Eye (tissue), 1 donor: ENCODE measurements at places on chromosomes 5 and 9.

DNA sequence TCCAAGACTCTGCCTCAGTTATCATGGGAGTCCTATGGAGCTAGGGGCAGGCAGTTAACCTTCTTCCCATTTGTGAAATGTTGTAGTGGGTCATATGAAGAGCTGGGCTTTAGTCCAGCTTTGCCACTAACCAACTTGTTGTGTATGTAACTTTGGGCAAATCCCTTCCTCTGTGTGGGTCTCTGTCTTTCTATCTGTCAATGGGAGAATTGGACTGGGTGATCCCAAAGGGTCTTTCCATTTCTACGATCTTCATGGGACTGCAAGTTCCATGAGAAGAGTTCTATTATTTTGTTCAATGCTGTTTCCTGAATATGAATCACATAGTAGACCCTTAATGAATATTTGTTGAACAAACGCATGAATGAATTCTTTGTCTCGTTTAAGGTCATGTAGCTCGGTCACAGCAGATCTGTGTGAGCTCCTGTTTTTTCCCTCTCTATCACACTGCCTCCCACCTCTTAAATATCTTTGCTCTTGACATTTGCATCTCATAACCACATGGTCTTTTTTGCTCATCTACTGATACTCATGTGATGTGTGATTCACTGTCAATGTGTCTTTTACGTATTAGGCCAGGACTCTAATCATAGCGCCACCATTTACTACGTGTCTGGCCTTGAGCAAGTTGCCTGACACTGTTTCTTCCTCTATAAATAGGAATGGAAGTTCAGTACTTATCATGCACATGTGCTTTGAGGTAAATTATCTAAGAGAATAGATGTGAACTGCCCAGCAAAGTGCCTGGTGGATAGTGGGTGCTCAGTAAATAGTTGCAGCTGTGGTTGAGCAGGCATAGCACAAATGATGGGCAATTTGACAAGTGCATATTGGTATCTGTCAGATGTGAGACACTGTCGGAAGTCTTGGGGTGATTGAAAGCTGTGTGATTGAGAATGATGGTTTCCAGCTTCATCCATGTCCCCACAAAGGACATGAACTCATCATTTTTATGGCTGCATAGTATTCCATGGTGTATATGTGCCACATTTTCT, 37.4 kb downstream of the PTTG1 start:
- no peak for DNase-seq

GRCh38 chr5:65327582-65327981, 154.1 kb downstream of the ADAMTS6 start:
- no peak for DNase-seq

- DNase-seq, result no peak
These were observed 105.3 kb downstream of the PAX5 start for GRCh38 chr9:36928670-36929349.

DNA sequence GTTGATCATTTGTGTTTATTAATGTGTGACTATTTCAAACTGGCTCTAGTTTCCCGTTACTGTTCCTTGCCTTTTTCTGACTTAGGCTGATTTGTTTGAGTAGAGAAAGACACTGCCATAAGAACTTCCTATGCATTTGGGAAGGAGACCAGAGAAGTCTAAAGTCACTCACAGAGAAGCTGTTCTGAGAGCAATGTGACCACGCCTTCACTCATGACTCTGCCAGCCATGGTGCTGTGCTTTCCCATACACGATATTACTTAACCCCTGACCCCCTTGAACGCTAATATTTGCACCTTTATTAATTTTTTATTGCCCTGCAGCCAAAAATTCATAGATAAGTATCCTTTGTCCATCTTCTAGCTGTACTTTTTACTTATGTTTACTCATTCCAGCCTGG, 20.9 kb downstream of the SLC28A3 start:
- DNase-seq, result no peak

DNA sequence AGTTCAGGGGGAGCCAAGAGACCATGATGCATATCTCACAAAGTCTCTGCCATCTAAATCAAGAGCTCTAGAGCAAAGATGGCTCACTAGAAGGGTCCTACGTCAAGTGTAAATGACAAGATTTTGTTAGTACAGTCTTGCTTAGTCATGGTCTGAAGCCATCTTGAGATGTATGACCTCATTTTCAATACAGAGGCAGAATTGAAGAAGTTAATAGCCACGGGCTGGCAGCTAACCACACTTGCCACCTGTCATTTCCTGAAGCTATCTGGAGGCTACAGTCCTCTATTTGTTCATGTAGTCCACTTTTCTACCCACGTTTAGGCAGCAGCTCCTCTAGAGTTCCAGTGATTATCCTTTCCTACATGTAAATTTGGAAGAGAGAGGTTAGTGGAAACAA, 231.7 kb upstream of the CDH12 start:
- no peak for DNase-seq

DNA sequence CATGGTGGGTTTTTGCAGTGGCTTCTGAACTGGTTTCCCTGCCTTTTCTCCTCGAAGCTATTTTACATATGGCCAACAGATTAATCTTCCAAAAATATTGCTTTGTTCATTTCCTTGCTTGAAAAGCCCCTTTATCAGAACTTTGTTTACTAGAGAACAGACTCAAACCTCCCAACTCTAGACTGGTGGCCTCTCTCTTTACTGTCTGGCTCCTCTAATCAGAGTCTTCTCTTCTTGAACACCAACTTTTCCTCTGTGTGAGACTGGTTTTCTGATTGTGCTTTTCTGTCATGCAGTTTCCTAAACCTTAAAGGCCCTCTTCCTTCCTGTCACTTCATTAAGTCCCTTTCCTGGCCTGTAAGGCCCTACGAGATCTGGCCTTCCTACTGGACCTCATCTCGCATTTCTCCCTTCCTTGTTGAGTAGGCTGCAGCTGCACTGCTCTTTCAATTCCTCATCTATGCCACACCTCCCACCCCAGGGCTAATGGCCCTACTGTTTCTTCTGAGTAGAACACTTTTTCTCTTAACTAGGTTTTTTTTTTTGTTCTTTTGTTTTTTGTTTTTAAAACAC, 5.7 kb downstream of the C9orf43 start:
- no peak for DNase-seq

DNA sequence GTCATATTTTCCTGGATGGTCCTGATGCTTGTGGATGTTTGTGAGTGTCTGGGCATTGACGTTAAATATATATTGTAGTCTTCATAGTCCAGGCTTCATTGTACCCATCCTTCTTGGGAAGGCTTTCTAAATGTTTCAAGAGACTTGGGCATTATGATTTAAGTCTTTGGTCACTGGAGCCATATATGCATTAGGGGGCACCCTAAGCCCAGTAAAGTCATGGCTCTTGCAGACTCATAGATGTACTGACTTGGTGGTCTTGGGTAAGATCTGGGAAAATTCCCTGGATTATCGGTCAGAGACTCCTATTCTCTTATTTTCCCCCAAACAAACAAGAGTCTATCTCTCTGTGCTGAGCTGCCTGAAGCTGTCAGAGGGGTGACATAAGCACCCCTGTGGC, 271.1 kb downstream of the TRIM36 start:
- no peak for DNase-seq

GRCh38 chr5:169168280-169168679, 132.7 kb downstream of the SLIT3 start:
- DNase-seq, result no peak

DNA sequence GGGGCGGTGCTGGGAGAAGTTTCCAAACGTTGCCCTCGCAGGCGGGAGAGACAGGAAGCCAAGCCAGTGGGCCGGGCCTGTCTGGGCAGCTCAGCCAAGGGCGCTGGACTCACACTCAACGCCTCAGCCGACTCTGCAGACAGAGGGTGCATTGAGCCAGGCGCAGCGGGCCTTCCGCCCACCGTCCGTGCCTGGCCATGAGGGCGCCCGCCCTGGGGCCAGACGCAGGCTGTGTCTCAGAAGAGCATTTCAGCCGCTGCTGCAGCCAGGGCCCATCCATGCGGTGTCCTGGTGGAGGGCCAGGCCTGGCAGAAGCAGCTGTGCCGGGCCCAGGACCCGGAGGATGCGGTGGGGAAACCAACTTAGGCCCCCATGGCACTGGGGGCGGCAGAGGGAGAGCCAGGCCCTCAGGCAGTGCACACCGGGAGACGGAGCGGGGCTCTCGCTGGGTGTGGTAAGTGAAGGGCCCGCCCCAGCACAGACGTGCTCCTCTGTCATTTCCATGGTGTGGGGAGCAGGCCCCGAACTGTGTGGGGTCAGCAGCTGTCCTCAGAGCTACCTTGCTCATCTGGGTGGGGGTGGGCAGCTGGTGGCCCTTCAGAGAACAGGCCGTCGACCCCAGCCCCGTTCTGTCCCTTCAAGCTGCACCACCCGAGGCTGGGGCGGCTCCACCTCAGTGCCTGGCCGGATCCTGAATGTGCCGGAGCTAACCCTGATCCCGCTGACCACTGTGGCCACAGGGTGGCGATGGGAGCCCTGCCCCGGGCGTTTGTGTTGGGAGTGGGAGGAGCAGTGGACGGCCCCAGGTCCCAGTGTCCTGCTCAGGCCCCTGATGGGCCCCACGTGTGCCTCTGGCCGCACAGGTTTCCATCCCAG, 18.0 kb downstream of the DNLZ start:
- DNase-seq, result peak; percentile 62
